D341Med (cell line): ENCODE measurements at places on chromosomes 5 and 9.

DNA sequence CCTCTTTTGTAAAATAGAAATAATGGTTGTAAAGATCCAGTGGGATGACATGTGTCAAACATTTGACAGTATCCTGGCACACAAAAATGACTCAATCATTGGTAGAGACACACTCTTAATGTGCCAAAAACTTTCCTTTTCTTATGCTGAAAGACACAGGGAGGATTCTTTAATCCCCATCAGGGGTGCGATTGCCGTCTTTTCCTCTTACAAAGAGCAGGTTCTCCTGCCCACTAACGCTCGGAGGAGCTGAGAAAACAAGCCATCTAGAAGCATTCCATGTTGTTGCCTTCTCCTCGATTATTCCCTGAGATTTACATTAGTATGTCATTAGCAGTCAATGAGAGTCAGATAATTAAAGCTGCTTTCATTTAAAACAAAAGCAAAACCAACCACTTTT is 342.6 kb upstream of the CCNH start:
- no peak for DNase-seq

DNA sequence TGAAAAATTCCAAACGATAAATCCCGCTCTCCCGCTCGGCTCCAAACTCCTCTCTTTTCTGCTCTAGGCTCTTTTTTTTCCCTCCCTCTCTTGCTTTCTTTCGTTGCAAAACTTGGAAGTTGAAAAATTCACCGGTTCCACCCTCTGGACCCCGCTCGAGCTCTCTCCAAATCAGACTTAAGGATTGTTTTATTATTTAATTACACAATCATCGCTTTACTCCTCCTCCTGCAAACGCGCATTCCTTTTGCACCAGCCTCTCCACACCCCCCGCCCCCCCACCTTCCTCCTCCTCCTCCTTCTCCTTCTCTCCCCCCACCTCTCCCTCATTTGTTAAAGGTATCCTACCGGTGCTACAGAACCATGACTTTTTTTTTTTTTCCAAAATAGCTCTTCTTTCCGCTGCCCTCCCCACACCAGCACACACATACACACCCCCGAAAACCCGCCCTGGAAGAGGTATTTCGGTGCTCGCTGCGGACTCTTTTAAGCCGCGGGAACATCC is 535 bp upstream of the NFIB start:
- DNase-seq = peak; percentile 66

DNA sequence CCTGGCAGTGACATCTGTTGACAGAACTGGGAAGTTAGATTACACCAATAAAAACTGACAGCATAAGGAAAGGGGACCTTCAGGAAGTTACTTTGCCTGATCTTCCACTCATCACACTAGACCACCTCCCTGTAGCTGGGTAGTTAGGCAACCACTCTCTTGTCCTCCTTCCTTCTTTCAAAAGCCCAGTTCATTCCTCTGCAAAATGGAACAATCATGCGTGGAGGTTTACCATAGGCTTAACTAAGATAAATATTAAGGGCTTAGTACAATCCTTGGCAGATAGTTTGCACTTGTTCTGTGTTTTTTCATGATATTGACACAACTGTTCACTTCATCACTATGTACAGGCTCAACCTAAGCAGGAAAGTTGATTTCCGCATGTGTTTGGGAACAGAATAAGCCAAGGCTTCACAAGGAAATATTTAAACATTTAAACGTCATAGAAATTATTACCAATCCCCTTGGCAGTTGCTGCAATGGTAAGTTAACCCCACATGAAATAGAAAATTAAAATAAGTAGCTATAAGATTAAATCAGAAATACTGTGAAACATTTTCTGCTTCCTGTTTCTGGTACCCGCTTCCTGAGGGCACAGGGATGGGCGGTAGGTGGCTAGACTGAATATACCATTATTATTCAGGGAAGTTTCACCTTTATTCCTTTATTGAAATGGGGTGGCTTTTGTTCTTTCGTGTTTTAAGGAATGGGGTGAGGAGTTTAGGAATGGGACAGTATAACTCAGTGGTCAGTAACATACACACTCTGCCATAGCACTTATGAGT is 9.9 kb upstream of the PTGER4 start:
- DNase-seq = no peak

DNA sequence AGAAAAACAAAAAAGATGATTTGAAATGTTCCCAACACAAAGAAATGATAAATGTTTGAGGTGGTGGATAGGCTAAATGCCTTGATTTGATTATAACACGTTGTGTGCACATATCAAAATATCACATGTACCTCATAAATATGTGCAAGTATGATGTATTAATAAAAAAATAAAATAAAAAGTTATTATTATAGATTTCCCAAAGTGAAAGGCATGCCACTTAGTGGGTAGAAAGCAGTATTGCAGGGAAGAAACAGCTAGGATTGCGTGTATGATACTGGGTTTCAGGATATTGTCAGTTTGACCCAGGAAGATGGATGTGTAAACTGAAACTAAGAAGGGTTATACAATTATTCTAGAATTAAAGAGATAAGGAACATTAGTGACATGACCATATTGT is 3.6 kb upstream of the TMEM38B start:
- peak; percentile 44 for DNase-seq

DNA sequence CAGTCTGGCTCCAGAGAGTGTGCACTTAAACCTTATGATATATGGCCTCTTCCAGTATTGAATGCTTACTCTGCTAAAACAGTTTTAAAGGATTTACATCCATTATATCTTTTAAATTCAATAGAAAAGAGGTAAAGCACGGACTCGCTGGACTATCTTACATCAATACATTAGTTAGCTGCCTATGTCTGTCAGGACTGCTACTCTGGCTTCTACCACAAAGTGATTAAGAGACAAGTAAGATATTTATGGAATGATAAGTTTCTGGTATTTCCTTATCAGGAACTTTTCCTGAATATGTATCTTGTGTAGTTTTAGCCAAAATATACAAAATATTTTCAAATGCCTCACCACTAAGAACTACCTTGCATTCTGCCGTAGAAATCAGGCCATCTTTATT is 295.1 kb downstream of the ISL1 start:
- no peak for DNase-seq

- no peak for DNase-seq
These were observed 46.0 kb downstream of the SLC44A1 start for GRCh38 chr9:105290418-105290817.

GRCh38 chr9:32706725-32707100 is 71.2 kb upstream of the TAF1L start:
- DNase-seq = no peak

DNA sequence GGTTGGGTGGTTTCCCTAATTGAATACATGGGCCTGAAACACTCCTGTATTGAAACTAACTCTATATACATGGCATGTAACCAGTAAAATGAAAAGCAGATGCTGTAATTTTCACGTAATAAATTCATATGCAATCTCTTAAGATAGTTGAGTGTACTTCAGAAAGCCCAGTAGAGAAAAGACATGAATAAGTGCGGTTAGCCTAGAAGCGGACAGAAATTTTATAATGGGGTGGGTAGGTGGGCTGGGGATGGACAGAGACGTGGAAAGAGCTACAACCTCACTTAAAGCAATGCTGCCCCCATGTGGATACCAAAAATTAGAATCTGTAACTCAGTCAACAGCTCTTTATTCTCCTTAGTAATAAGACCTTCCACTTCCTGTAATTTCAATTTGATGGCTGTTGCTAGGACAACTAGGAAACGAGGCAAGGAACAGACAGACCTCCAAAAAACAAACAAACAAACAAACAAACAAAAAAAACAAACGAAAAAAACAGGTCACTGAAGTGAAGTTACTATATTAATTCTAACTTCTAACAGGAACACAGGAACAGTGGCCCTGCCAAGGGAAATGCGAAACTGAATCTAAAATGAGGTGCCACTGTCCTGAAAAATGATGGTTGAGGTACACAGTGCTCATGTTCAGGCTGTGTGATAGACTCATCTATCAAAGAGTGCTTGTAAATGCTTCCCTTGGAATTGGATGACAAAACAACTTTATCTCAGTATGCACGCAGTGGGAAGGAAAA is 103.4 kb upstream of the GNA14 start:
- peak; percentile 42 for DNase-seq

DNA sequence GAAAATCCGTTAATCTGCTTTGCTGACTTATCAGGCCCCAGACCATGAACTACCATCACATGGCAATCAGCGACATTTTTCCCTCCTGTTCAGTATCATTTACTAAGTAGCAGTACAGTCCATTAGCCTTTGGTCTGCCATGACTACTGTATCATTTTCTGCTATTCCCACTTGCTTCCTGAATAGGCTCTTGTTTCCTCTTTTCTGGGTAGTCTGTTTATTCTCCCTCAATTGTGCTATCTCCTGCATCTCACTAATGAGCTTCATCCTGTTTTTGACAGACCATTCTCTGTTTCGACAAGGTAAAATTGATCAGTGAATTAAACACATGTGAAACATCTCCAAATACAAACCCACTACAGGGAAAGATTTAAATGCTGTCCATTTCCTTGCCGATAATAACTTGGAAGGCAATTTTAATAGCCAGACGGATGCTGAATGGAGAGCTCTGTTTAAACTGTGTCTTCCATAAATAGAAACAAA is 263.5 kb upstream of the ANKRD55 start:
- DNase-seq = no peak

- no peak for DNase-seq
These were observed 4.8 kb downstream of the N4BP3 start for GRCh38 chr5:178117923-178118701.

DNA sequence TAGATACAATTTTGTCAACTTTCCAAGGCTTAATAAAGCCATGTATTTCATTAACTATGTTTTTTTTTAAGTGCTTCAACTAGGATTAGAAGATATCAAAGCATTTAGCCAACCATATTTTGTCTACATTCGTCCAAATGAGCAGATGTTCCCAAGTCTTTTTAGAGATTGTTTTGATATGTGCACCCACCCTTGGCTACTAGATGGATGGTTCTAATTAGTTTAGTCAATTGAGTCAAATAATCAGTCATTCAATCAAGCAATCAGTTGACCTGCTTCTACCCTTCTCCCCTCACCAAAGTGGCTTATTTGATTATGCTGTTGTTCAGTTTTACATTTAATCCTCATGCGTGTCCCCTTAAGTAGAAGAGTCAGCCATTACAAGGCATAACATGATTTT is 319.5 kb upstream of the TNC start:
- no peak for DNase-seq

DNA sequence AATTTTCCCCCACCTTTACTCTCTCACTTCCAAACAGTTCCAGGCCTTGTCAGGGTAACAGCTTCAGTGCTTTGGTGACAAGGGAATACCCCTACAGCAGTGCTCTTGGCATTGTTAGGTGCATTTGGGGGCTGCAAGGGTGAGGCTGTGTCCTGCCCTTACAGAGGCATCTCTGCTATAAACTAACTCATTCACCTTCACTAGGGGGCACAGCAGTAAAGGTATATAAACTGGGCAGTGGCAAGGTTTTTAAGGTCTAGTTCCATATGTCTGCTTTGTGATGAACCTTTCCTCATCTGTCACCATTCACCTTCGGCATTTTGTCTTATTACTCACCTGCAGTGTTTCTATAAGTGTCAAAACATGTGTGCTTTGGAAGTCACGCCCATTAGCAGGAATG is 79.1 kb upstream of the GPR151 start:
- no peak for DNase-seq

DNA sequence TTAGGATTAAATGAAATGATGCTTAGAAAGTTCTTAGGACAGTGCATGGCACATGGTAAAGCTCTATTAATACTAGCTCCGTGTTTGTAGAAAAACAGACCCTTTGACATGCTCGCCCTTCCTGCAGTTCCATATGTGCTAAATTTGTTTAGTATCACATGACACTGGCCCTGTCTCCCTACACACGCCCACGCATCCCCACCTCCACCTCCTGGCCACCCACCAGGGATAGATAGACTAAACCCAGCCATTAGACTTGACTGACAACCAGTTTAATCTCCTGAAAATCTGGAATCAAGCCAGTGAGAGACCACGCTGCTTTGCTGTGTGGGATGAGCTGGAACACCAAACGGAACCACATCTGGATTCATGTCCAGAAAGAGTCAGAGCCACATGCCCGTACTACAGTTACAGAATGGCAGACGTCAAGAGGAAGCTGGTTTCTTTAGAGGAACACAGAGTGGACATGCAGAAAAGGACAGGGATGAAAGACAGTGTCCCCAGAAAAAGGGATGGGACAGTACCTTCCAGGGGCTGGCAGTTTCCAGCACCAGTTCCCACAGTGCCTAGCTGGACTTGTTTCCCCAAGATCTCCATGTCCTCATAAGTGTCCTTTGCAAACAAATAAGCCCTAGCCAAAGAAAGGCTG is 186.1 kb downstream of the PDZD2 start:
- DNase-seq = no peak

- DNase-seq = peak; percentile 67
These were observed 53.7 kb downstream of the PAX5 start for GRCh38 chr9:36980148-36980974.

DNA sequence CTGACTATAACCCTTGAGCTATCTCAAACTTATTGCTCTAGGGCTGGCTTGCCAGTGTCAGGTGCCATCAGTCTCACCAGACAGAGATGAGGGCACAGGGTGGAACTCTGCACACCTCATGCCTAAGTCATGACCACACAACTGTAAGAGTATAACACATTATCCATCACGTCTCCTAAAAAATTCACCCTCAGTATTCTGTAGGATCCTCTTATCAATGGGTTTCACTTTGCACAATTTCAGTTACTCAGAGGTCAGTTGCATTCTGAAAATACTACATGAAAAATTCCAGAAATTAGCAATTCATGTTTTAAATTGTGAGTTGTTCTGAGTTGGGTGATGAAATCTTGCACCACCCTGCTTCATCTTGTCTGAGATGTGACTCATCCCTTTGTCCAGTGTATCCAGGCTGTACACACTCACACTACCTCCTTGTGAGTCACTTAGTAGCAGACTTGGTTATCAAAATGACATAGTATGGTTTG is 690.9 kb upstream of the CDH18 start:
- DNase-seq = no peak

- no peak for DNase-seq
These were observed 22.2 kb downstream of the SHB start for GRCh38 chr9:38046661-38047300.

GRCh38 chr5:1406681-1407640 is 38.3 kb downstream of the SLC6A3 start:
- no peak for DNase-seq

GRCh38 chr5:69527128-69527770 is 32.7 kb upstream of the GTF2H2C start:
- DNase-seq = no peak

GRCh38 chr9:137021979-137022661 is 5.9 kb downstream of the ABCA2 start:
- peak; percentile 73 for DNase-seq

GRCh38 chr5:103546858-103547257 is 15.7 kb downstream of the NUDT12 start:
- DNase-seq = no peak
